HT1080 (cell line): ENCODE measurements at places on chromosomes 12 and 14.

- DNase-seq: no peak
Observed at GRCh38 chr12:79482323-79482722, 208.4 kb downstream of the PAWR start.

- peak; percentile 63 for DNase-seq
Observed at GRCh38 chr12:779745-780734, 27.7 kb downstream of the WNK1 start.

DNA sequence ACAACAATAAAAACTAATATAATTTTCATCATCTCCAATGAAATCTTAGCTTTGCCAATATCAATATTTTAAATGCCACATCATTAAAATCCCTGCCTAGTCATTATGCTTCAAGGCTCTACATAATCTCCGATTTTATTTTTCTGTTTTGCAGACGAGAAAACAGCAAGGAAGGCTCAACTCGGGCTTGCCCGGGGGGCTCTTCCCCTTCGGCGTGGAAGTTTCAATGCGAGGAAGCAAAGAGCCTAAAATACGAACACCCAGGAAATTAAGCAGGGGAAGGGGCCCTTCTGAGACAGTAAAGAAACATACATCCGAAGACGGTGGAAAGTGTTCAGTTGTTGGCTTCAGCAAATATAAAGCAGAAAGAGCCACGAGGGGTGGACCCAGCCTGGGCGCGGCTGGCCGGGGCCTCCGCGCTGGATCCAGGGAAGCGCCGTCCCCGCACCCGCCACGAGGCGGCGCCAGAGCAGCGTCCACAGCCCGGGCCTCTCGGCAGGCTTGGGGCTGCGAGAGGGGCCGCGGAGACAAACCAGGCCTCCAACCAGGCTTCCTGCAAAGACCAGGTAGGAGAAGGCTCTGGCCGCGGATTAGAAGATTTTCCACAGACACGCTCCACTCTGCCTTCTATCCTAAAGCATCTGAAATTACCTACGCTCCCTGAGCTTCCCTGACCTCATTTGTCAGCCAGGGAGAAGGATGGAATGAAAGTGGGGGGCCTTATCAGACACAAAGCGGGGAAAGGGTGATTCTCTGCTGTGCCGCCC, 77.2 kb downstream of the SERPINA3 start:
- peak; percentile 50 for DNase-seq

DNA sequence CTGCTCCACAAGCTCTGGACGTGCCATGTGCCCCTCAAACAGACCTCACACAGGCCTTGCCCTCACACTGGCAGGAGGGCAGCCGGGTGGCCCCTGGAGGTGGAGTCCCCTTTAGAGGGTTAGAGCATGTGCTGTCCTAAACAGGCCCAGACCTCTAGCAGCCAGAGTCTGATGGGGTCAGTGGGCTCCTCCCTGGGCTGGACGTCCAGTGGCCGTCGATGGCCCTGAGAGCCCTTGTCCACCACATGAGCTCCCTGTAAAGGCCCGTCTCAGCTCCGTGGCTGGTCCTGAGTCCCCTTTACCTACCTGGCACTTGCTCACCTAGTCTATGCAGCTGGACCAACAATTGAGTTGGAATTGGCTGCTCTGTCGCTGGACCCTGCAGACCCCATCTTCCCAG, 3.8 kb downstream of the TMEM179 start:
- DNase-seq: no peak

DNA sequence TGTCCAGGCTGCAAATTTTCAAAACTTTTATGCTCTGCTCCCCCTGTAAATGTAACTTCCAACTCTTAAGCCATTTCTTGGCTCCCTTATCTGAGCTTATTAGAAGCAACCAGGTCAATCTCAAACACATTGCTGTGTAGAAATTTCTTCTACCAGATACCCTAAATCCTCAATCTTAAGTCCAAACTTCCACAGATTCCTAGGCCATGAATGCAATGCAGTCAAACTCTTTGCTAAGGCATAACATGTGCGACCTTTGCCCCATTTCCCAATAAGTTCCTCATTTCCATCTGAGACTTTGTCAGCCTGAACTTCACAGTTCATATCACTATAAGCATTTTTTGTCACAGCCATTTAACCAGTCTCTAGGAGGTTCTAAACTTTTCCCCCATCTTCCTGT, 64.5 kb downstream of the TMTC3 start:
- DNase-seq: no peak

DNA sequence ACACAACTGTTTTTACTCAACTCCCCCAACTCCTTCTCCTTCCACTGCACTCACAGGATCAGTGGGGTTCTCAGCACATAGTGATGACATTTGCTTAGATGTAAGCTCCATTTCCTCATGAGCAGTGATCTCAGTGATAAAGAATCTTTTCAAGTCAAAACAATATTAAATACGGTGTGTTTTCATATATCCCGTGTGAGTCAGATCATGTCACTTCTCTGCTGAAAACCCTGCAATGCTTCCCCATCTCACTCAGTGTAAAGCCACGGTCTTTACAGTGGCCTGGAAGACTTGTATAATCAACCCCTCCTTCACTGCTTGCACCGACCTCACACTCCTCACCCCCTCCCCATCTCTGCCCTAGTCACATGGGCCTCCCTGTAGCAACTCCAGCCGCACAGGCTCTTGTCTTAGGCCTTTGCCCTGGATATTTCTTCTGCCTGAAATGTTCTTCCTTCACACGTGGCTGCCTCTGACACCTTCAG, 149.7 kb upstream of the ARHGAP5 start:
- peak; percentile 96 for DNase-seq

DNA sequence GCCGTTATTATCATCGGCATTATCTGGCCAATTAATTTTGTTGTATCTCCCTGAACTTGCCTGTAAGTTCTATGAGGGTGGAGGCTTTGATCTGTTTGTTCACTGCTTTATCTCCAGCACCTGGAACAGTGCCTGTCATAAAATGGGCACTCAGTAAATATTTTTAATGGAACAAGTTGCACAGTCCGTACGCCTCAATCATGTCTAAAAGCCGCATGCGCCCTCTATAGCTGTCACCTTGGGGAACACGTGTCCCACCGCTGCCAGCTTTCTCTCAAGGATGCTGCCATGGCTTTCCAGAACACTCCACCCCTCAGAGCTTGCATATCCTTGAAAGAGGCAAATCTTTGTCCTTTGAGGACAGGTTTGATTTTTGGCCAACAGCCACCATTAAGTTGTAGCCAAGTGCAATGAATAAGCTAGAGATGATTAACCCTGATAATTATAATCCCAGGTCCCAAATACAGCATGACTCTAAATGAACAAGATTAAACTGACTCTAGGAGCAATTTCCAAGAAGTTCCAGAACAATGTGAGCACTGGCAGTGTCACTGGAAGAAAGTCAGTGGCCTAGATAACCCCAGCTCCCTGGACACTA, 55.1 kb downstream of the ERH start:
- DNase-seq: no peak

- peak; percentile 45 for DNase-seq
Observed at GRCh38 chr12:56128670-56129205, 671 bp downstream of the ESYT1 start.

DNA sequence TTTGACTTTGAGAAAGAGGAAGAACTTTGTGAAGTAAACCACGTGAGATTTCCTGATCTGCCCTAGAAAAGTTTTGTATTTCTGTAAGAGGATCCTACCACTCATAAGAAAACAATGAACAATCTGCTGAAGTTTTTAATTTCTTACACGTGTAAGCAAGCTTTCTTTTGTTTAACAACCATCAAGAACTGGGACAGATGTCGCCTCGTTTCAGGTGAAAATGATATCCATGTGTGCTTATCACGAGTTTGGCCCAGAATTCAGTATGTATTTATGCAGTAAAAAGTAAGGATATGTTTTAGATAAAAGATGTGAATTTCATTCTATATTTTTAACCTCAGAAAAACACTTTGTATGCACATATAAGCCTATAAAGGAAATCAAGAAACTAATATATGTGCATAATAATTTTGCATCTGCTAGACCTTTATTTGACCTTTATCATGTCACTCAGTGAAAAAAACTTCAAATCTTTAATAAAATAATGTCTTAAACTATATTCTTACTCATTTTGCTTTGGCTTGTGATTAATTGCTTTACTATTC, 56.9 kb upstream of the DHRS4 start:
- DNase-seq: no peak

- no peak for DNase-seq
Observed at GRCh38 chr12:4417455-4417854, 28.2 kb downstream of the FGF6 start.

GRCh38 chr14:29671034-29671433, 256.6 kb downstream of the PRKD1 start:
- DNase-seq: peak; percentile 8

GRCh38 chr14:52879958-52880357, 70.9 kb downstream of the FERMT2 start:
- peak; percentile 48 for DNase-seq

DNA sequence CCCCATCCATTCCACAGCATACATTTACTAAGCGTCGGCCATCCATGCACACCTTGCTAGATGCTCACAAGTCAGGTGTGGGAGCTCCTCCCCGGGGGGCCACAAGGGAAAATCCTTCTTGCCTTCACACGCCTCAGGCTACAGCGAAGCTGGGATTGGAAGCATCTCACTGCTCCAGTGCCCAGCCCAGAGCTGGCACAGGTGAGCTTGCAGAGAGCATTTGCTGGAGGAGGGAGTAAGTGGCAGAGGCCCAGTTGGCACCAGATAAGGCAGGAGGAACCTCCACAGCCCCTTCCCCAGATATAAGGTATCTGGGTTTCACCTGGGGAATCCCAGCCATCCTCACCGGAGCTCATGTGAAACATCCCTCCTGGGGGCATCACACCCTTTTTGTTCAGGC, 1.8 kb downstream of the TRPV4 start:
- no peak for DNase-seq

- no peak for DNase-seq
Observed at GRCh38 chr14:94395888-94396574, 7.6 kb upstream of the SERPINA1 start.

- peak; percentile 55 for DNase-seq
Observed at GRCh38 chr14:91315844-91316267, 71.4 kb upstream of the GPR68 start.

GRCh38 chr12:15684896-15685658, 104.1 kb downstream of the EPS8 start:
- no peak for DNase-seq

- no peak for DNase-seq
Observed at GRCh38 chr12:25590011-25590721, 37.1 kb upstream of the LMNTD1 start.

GRCh38 chr12:11677752-11678151, 28.3 kb downstream of the ETV6 start:
- no peak for DNase-seq

DNA sequence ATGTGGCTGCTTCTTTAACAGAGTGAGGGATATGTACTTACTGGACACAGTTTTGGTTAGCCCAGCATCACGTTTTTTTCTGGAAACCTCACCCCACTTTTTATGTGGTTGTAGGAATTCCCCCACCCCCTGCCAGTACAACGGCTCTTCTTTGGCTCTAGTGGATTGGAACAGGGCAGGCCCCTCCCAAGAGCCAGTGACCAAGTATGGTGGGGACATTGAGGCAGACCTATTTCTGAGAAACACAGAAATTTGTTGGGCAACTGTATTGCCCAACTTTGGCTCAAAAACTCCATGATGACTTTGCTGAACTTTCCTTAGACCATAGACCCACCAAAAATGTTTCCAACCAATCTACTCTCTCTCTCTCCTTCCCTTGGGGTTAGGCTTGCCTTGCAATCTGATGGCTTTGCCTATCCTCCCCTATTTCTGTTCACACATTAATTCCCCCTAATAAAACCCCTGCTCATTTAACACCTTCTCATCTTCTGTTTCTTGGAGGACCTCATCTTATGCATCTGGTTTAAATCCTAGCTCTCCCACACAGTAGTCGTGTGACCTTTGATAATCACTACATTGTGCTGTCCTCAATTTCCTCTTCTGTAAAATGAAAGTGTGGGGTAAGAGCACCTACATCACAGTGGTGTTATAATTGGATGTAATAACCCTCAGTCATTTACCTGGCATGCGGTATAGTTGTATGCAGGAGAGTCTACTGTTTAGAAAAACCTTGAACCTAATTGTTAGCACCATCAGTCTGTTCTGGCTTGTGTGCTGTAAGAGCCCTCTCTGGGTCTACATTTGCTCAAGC, 71.7 kb downstream of the IGF1 start:
- DNase-seq: no peak

DNA sequence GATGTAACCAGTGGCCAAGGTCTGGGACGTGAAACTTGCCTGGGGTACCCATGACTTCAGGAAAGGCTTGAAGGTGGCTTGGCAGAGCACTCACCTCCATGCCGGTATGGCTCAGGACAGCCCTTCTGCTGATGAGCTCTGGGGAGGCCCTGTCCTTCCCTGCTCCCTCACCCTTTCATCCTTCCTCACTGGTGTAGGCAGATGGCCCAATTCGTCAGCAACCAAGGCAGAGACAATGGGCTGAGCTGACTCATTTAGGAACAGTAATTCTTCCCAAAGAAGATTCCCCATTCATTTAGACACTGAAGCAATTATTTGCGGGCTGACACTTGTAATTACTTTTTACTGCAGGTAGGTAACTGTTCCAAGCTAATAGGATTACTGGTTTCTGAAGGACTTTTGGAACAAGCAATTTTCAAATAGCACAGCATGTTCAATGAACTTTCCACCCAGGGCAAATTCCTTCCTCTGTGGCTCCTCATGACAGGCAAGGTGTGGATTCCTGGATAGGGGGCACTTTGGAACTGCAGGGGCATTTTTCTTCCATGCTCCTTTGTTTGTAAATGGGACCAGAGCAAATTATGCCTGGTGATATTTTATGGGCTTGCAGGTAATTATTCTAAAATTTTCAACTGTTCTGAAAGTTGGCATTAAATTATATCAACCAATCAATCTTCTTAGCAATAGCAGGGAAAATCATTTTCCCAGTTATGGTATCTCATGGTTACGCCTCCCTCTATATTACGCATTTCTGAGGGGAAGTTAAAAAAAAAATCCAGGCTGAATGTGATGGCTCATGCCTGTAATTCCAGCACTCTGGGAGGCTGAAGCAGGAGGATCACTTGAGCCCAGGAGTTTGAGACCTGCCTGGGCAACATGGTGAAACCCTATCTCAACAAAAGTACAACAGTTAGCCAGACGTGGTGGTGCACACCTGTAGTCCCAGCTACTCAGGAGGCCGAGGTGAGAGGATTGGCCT, 24.1 kb upstream of the NRDE2 start:
- peak; percentile 45 for DNase-seq

DNA sequence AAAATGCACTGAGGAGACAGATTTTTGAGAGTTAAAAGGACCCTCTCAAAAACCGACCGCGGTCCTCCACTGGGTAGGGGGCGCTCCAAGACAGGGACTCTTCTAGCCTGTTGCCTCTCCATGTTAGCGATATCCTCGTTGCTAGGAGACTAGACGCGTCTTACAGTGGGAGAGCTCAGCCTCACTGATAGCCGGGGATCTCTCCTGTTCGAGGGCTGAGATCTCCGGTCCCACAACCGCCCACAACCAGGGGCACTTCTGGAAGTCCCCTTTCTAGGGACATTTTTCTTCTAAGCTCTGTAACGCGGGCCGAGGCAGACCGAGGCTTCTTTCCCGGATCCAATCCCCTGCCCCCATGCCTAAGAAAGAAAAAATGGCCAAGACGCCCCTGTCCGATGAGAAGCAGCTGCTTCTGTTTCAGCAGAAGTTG, 21.3 kb downstream of the FKBP11 start:
- DNase-seq: peak; percentile 63

GRCh38 chr14:71056168-71056567, 148.9 kb downstream of the PCNX1 start:
- no peak for DNase-seq
